ENCODE measurements at places on chromosomes 6 and 20.

DNA sequence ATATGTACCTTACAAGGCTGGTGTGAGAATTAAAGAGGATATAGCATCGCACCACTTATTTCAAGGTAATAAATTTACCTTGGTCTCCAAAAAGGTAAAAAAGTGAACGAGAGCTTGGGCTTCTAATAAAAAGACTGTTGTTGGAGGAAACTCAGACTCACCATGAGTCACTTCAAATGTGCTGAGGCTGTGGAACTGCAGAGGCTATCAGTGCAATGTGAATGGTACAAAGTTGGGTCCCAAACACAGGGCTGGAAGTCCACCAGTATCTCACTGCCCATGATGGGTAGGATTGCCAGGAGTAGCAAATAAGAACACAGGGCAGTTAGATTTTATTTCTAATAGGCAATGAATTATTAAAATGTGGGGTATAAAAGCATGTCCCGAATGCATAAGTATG lies 200.6 kb downstream of the MAFB start:
- no peak for DNase-seq

DNA sequence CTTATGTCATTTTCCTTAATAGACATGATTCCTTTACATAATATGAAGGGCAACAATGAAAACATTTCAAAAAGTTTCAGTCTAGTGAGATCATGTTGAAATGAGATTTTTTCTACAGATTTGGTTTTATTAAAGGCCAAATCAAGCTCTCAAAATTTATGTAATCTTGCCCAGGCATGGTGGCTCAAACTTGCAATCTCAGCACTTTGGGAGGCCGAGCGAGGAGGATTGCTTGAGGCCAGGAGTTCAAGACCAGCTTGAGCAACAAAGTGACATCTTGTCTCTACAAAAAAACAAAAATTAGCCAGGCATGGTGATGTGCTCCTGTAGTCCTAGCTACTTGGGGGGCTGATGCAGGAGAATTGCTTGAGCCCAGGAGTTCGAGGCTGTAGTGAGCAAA lies 50.8 kb downstream of the LRP11 start:
- DNase-seq = no peak

DNA sequence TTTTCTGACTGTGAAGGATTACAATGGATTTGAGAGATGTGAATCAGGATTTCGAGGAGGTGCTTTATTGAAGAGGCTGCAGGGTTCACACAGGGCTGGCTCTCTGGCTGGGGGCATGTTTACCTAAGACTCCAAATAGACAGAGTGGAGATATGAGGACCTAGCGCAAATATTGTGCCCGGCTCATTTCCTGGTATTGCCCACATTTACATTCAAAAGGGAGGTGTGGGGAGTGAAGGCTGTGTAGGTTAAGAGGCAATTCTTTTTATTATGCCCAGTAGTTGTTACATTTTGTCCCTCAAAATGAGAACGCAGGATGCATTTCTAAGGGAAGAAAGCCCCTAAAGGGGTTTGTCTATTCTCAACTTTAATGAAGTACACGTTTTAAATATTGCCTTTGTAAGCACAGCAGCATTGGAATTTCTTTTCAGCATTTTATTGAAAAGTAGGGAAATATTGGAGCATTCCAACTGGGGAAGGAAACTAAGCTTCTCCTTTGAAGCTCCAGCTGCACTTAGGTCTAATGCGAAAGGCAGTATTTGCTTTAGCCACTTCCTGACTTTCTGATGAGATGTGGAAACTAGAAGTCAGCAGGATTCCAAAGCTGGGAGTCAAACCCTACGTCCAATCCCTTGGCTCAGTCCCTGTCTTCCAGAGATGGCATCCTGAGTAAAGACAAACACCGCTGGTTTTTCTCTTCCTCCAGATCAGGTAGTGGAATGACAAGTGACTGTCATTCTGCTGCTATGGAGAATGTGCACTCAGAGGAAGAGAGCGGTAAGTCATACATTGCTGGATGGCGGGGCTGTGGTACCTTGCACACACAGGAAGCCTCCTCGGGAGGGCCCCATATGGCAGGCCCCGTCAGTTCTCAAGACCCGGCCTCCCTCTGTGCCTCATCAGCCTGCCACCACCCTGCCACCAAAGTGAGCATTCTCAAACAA lies 70.7 kb downstream of the MYB start:
- DNase-seq = no peak

DNA sequence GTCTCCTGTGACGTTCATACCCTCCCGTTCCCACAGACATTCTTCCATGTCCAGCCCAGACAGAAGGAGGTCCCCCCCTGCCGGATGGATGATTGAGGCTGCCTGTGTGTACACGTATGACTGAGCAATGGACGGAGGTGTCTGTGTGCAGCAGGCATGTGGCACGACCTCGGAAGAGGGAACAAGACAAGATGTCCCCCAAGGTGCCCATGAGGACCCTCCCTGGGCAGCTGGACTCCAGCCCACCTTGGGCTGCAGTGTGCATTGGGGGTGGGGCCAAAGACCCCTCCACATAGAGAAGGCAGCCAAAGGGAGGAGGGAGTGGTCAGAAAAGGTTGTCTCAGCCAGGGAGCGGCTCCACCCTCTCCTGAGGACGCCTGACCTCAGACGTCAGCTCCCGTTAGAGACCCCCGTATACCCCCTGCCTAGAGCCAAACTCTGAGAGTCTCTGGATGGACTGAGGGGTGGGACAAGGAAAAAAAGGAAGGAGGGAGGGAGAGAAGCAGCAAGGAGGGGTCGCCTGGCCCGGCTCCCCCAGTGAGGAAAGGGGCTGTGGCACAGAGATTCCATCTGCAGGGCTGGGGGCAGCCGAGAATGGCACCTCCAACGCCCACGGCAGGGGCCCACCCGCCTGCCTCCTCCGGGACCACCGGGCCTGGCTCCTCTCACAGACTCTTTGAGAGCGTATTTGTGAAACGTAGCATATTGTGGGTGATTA lies 92.9 kb upstream of the BHLHE23 start:
- DNase-seq = peak; percentile 48

- no peak for DNase-seq
Observed at GRCh38 chr6:119736296-119737021, 386.9 kb upstream of the MAN1A1 start.

DNA sequence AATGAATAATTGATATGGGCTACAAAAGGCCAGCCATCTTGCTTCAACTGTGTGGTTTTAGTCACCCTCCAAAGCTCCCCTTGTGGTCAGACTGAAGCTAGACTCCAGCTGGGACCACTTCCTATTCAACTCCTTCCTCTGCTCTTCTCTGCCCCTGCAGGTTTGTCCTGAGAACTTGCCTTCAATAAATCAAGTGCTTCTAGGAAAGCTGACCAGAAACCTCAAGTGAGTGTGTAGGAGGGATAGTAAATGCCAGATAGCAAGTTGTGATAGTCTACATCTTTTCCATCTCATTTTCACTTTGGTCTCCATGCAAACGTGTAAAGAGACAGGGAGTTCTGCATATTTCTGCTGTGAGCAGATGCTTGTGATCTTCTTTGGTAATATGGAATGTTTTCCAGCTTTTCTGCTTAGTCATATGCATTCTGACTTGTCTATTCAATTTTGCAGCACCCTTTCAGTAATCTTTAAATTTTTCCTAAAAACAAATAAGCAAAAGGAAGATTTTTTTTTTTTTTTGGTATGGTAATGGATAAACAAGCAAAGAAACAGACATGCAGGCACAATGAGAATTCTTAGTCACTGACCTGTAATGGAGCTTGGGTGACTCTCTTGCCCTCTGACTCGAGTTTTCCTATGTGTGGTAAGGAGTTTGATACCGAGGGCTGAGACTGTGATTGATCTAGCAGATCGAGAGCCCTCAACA lies 201.3 kb upstream of the BTBD3 start:
- DNase-seq = no peak

GRCh38 chr6:19289457-19289856 lies 547.7 kb upstream of the ID4 start:
- DNase-seq = no peak

DNA sequence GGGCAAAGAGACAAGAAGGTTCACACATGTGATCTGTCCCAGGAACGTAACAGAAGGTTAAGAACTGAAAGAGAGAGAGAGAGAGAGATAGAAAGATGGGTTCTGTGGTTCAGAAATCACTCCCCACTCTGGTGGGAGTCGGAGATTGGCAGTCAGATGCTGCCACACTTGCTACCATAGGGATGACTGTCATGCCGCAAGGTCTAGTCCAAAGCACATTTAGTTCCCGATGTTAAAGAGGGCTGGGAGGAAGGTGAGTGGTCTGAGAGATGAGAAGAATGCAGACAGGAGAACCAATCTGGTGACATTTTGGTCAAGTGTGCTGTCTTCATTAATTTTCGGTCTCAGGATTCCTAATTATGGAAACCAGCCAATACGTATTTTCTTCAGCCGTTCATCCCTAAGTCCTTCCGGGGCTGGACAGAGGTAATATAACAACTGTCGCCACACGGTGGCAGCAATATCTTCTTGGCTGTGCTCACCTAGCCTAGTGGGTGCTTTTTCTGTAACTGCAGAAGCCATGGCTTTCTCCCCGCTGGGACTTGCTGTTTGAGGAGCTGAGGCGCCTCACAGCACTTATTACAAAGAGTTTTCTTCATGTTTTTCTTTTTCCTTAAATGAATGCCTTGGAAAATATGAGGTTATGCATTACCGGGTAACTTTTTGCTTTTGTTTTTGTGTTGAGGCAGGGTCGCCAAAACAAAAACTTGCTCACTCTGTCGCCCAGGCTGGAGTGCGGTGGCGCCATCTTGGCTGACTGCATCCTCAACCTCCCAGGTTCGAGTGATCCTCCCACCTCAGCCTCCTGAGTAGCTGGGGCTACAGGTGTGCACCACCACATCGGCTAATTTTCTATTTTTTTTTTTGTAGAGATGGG lies 46.0 kb downstream of the SLC35D3 start:
- DNase-seq = no peak

Data from chondrocyte (in vitro differentiated cells).